Stimulated activated CD4-positive, alpha-beta T cell treated with anti-CD3 and anti-CD28 coated beads, Interleukin-12 subunit alpha, Interleukin-12 subunit beta, amount 100 ng/mL, for 24 hours (primary cell): ENCODE measurements at places on chromosomes 12 and 14.

DNA sequence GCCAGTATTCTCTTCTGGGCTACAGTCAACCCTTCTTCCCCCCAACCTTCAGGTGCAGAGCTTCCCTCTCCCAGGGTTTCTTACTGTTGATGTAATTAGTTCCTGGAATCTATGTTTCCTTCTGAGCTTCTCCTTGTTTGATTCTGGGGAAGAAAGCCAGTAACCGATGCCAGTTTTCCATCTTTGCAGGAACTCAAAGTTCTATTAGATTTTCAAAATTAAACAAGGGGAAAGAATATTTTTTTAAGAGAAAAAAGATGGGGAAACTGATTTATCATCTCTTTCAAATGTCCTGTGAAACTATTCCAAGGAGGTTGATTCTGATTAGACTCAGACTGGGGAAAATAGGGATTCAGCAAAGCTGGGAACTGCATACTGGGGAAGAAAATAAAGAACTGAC, 17.9 kb upstream of the FAM234B start:
- DNase-seq: no peak

- DNase-seq: no peak
Observed at GRCh38 chr14:25111061-25111601, 61.2 kb upstream of the STXBP6 start.

- no peak for DNase-seq
Observed at GRCh38 chr12:101647711-101648110, 49.7 kb upstream of the CHPT1 start.

DNA sequence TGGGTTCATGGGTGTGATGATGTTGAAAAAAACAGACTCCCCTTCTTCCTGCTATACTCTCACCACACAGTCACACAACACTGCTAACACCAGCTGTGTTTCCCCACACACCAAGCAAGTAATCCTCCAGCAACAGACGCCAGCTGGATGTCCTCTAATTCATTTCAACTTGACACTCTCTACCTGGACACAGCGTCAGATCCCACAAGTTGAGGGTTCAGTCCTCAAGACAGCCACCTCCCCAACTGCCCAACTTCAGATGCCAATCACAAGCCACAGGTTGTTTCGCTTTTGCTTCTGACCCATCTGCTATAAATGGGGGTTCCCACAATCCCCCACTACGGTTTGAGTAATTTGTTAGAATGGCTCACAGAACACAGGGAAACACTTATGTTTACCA, 49.3 kb downstream of the TMEM30B start:
- DNase-seq: no peak

DNA sequence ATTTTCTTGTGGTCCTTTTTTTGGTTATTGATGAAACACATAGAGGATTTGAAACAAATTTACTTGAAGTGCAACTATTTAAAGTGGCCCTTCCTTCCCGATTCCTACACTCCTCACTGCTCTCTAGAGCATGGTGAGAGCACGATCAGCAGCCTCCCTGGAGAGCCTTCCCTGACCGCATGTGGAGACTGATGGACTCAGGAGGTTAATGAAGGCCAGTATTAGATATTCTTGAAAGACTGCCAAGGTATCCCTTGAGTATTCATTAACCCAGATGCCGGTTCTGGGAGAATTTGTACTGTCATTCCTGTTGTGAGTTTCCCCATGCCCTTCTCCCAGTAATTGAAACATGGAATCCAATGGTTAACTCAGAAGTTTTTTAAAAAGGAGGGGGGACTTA, 102.8 kb upstream of the FGD4 start:
- no peak for DNase-seq

- no peak for DNase-seq
Observed at GRCh38 chr14:49512571-49512970, 73.6 kb downstream of the RPS29 start.

DNA sequence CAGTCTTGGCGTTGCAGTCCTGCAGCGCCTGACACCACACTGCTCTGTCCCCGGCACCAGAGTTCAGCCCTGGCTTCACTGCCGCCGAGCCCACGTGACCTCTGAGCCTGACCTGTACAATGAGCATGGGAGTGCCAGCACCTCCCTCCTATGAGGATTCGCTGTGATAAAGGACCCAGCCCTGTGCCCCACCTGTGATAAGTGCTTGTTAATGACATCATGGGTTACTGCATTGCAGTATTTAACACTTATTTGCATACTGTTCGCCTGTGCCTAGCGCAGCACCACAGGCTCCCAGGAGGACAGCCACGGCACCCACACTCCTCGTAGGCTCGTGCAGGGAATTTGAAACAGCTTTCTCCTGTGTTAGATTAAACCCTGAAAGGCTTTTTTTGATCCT, 118.2 kb upstream of the GSC start:
- DNase-seq: no peak

DNA sequence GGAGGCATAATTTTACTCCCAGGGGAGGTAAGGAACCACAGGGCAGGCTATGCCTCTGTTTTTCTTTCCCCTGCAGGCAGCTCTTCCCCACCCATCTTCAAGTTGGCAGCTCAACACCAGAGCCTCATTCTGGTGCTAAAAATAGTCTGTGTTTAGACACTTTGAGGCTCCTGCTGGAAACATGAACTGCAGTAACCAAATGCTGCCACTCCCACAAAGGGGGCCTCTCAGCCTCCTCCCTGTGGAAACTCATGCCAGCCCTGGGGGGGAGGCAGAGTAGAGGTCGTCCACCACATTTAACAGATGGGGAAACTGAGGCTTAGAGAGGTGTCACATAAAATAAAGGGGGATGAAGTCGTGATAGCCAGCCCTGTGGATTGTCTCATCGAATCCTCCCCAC, 61.4 kb downstream of the WSCD2 start:
- DNase-seq: no peak

- no peak for DNase-seq
Observed at GRCh38 chr12:27922531-27923139, 49.9 kb downstream of the PTHLH start.

- no peak for DNase-seq
Observed at GRCh38 chr12:107474639-107475539, 210.7 kb upstream of the PWP1 start.

- no peak for DNase-seq
Observed at GRCh38 chr12:4451694-4452093, 6.1 kb upstream of the FGF6 start.

- no peak for DNase-seq
Observed at GRCh38 chr14:79175671-79176070, 1005.5 kb downstream of the NRXN3 start.

DNA sequence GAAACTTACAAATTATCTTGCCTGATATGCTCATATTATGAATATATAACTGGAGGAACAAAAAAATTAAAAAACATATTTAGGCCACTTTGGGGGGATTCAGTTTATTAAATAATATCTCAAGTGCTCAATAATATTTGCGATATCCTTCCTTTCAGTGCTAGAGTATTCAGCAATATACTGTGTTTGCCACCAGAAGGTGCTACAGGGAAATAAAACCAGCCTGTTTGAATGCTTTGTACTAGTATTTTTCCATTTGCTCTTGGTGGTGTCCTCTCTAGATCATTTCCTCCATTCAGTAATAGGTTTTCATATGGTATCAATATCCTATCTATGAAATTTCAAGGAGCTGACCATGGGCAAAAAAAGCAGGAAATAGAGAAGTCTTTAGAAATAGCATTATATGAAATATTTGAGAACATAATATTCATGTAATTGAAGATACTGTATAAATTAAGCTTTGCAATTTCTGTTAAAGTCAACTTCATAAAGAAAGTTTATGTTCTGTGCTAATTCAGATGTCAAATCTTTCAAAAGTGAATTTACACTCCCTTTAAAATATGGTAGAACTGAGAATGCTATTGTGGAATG, 106.2 kb upstream of the NAV3 start:
- DNase-seq: no peak

GRCh38 chr14:99759546-99759925, 33.7 kb upstream of the EML1 start:
- no peak for DNase-seq

GRCh38 chr12:46490635-46491034, 118.1 kb upstream of the SLC38A2 start:
- DNase-seq: no peak

- no peak for DNase-seq
Observed at GRCh38 chr12:14313379-14314138, 51.9 kb upstream of the ATF7IP start.

DNA sequence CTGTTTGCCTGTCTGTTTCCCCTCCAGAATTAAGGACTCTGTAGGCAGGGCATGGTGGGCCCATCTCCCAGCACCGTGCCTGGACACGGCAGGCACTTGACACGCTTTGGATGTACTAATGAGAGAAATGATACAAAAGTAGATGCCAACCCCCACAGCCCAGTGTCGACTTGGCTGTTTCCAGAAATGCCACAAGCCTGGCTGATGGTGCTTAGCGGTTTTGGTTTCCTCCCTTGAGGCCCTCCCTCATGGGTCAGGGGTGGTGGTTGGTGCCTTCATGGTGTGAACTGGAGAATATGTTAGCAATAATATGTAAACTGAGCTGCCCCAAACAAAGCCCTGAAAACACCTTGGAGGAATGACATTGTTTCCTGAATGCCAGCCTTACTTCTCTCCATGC, 55.5 kb upstream of the ESRRB start:
- no peak for DNase-seq

GRCh38 chr14:21098076-21098891, at the start of gene ZNF219:
Gene ZNF219, minus strand, starts transcription at chr14:21098655. Its CDS starts 5,064 bp downstream, at chr14:21093591.
- DNase-seq: no peak

DNA sequence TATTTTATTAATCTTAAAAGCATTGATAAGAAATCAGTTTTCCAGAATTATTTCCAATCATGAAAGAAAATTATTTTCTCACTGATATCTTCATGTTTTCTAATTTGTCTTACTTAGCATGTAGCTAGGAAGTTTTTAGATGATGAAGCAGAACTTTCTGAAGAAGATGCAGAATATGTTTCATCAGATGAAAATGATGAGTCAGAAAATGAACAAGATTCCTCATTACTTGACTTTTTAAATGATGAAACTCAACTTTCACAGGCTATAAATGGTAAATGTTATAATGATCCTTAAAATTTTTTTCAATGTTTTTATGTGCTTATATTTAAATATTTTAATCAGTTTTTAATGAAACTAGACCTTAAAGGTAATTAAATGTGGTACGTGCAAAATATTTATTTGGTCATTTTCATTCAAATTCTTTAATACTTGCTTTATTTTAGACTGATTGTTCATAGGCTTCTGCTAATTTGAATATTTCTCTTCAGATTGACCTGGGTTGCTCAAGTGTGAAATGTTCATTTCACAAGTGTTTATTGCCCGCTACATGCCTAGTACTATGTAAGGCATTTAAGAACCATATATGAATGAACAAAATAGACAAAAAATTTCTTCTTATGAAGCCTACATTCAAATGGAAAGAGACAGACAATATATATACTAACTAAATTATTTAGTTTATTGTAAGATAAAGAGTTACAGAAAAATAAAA, 49.5 kb downstream of the FANCM start:
- no peak for DNase-seq

- DNase-seq: no peak
Observed at GRCh38 chr12:47902131-47902639, 2.6 kb downstream of the VDR start.

- no peak for DNase-seq
Observed at GRCh38 chr14:33229269-33229929, 290.7 kb downstream of the NPAS3 start.

- DNase-seq: no peak
Observed at GRCh38 chr12:56633468-56634241, 3.5 kb upstream of the BAZ2A start.

DNA sequence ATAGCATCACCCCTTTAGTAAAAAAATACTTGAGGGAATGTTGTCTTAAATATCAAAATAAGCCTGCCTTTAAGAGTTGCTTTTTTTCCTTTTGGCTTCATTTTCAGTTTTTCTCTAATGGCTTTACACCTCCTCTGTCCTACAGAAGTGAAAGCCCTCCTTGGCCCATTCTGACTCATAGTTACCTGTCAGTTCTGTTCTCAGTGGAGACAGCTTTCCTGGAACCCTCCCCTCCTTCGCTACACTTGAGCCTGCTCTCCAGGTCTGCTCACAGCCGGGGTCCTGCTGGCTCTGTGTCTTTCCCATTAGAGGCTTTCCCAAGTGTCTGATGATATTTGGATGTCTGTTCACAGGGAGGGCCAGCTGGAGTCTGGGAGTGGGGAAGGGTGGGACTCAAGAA, 84.0 kb downstream of the PELI2 start:
- no peak for DNase-seq

DNA sequence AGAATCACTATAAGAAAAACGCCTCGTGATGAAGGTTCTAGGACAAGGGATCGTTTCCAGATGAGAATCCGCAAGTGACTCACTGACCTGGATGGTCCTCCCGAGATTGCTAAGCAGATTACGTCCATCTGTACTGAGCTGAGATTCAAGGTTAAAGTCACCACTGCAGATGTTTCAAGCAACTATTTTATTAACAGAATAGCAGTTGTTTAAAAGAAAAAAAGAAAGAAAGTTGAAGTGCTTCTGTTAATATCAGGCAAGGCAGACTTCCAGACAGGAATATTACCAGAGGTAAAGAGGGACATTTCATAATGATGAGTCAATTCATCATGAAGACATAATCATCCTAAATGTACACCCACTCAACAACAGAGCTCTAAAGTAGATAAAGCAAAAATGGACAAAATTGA, 17.9 kb downstream of the PXN start:
- DNase-seq: no peak

GRCh38 chr14:101217080-101217463, 313.6 kb upstream of the RTL1 start:
- DNase-seq: no peak

DNA sequence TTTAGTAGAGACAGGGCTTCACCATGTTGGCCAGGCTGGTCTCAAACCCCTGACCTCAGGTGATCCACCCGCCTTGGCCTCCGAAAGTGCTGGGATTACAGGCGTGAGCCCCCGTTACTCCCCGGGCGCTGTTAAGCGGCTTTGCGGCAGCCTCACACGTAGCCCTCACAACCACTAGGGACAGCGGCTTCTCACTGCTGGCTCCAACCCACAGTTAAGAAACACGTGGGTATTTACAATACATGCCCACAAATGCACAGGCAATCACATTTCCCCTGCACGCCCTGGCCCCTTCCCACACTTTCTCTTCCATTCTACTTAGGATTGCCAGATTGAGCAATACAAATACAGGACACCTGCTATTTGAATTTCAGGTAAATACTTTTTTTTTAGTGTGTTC, 37.0 kb upstream of the EIF5 start:
- no peak for DNase-seq

- DNase-seq: no peak
Observed at GRCh38 chr14:31927348-31927832, 149.7 kb upstream of the ARHGAP5 start.

- DNase-seq: no peak
Observed at GRCh38 chr12:88993651-88994050, 358.6 kb downstream of the DUSP6 start.

DNA sequence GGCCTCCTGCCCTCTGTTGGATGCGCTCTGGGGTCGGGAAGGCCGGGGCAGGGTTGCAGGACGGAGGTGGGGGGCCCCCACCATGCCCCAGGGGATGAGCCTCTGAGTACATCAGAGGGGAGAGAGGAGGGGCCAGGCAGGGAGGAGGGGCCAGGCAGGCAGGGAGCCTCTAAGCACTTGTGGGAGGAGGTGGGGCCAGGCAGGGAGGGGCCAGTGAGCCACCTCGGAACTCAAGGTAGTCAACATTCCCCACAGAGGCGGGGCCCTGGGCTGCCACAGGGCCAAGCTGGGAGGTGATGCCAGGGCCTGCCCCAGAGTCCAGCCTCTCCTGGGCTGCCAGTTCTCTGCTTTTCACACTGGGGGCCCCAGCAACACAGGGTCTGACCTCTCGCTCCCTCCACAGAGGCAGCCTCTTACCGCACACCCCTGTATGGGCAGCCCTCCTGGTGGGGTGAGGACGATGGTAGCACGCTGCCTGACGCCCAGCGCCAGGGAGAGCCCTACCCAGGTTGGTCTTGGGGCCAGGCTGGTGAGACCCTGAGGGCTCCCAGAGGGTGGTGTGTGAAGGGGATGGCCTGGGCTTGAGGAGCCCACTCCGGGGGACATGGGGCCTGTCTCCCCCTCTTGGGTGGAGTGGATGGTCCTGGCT, 17.4 kb downstream of the CEP170B start:
- no peak for DNase-seq
